ENCODE measurements at places on chromosomes 11 and 22.

DNA sequence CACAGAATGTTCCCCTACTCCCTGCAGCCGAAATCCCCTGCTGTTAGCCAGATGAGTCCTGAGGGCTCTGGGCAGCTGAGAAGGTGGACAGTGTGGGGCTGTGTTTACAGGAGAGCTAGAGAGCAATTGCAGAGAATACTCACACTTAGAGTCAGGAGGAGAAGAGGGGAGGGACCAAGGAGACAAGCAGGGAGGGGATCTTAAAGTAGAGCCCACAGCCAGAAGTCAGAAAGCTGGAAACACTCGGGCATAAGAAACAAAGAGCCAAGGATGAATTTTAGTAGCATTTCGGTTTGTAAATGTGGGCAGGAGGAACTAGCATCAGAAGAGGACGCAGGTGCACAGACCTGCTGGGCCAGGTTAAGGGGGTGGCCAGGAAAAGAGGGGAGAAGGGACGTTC is 1435.9 kb downstream of the BRD1 start:
- no peak for DNase-seq

DNA sequence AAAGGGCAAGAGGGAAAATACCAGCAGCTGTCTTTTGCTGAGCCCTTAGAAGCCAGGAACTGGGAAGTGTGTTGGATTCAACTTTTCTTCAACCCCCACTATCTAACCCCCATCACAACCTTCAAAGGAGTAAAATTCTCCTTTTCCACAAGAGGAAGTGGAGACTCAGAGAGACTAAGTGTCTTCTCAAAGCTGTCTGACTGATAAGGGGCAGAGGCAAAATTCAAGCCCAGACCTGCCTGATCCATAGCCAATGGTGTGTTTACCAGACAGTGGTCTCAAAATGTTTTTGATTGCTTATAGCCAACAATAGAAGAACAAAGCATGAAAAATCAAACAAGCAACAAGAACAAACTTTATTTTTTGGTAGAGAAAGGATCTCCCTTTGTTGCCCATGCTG is 707.0 kb downstream of the NTM start:
- DNase-seq, result no peak

DNA sequence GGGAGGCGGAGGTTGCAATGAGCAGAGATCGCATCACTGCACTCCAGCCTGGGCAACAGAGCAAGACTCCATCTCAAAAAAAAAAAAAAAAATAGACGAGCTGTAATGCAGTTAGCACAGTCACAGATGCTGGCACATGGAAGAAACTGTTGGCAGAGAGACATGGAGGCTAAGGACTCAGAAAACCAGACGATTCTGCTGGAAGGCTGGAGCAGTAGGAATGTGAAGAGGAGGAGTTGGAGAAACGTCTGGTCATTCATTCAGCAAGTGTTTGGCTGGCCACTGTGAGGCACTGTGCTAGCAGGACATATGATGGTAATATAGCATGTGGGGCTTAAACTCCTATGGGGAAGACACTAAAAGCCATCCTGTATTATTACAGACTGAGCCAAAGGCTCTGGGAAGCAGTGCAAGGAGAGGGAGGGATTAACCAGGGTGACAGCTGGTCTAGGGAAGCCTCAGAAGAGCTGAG is 5.0 kb downstream of the UQCR10 start:
- DNase-seq, result no peak

DNA sequence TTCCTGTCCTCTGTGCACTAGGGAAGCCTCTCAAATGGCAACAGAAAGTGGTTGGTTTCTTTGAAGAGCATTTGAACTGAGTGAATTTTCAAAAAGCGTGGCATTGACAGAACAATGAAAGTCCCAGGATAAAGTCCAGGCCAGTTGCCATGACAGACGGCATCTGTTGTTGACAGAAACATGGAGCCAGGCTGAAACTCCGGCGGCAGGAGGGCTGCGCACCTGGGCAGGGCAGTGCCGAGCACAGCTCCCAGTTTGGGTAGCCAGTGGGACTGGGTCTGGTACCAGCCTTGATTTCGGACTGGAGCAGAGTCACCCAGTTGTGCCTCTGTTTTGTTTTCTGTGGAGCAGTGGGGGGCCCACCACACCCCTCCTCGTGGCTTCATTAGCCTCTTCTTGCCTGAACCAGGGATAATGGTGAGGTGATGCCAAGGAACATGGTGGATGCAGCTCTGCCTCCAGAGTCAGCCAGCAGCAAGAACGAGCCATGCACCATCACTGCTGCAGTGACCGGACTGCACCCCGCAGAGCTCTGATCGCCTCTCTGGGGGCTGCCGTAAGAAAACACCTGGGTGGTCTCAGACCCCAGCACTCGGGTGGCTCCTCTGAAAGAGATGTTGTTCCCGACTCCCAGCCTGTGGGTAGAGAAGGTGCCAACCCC is 9.8 kb upstream of the SEPTIN5 start:
- no peak for DNase-seq

DNA sequence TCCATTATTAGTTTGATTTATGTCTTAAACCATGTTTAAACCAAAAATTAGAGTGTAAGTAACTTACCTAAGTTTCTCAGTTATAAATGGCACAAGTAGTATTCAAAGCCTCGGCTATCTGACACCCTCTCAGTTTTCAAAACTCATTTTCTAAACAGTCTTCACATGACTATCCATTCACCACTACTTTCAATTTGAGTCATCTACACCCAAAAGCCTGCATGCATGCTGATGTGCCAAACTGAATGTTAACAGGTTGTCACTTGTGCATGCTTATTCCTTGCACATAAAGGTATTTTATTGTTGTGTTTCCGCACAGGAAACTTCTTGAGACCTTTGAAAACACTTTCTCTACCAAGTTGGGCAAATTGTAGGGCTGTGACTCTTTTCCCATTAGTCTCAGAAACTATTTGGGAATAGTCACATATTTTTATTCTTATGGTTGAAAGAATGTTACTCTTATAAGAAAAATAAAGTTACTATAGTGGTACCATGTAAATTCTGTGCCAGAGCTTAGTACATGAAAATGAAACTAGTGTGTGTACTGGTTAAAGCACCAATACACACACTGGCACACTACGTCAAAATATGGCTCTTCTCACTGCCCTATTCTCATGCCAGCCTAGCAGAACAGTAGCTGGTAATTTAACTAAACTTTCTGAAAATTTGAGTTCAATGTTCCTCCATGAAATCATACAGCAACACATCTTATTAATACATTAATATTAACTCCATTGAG is 2.2 kb upstream of the OR51E2 start:
- DNase-seq, result no peak

GRCh38 chr11:130622141-130622542 is 173.7 kb downstream of the ADAMTS15 start:
- no peak for DNase-seq

DNA sequence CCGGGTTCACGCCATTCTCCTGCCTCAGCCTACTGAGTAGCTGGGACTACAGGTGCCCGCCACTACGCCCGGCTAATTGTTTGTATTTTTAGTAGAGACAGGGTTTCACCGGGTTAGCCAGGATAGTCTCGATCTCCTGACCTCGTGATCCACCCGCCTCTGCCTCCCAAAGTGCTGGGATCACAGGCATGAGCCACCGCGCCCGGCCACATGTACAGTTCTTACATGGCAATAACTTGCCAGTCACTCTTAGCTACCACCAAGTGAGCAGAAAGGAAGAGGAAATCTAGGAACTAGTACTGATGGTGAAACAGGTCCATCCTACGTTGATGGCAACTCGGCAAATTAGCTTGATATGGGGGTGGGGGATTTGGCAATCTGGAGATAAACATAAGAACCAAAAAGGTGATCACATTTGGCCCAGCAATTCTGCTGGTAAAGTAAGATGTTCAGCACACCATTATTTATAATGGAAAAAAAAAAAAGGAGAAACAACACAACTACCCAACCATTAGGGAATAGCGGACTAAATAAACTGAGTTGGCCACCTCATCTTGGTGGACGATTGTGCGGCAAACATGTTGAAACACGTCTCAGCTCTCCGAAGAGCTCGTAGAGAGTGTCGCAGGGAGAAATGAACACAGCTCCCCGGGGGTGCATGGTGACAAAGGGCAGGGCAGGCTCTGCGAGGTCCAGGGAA is 5.3 kb downstream of the NLRP6 start:
- DNase-seq, result no peak

DNA sequence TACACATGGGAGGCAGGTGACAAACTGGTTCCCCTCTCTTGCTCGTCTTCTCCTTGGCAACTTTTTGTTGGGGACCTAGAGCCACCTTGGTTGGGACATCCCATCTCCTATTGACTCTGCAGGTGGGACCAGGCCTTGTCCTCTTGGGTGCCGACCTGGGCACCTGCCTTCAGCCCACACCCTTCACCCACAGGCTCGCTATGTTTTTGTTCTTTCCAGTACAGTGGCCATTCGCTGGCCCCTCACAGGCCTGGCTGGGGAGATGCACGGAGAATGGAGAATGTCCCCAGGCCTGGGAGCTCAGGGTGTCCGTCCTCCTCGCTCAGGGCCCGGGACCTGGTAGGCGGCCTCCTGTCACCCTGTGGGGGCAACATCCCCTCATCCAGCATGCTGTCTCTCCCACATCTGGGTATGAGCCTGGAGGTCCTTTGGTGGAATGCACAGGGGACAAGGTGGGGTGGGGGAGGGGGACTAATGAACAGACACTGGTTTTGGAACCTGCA is 14.9 kb upstream of the OMP start:
- no peak for DNase-seq

DNA sequence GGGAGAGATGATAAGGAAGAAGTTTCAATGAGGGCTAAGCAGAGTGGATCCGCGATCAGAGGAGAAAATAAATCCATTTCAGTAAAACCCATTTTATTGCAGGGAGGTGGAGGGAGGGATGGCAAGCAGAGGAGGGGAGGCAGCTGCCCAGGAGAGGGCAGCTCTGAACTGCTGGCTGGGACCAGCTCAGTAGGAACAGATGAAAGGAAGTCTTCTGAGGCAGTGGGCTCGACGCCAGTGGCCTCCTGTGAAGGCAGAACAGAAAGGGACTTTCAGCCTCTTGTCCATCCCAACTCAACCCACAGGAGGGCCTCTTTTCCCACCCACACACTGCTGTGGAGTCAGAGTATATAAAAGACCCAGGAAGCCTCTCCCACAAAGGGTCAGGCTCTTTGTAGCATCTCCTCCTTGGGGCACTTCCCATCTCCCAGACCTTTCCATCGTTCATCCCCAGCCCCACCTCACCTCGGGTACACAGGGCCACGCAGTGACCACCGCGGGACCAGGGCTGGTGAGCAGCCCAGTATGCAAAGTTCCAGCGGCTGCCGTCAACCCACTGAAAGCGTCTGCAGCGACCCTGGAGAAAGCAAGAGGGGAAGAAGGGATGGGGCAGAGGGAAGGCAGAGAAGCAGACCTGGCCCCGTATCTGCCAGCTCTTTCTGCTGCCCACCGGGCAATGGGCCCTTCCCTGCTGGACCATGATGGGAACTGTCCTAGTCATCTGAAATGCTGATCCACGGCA is 3.0 kb downstream of the PRG2 start:
- no peak for DNase-seq

DNA sequence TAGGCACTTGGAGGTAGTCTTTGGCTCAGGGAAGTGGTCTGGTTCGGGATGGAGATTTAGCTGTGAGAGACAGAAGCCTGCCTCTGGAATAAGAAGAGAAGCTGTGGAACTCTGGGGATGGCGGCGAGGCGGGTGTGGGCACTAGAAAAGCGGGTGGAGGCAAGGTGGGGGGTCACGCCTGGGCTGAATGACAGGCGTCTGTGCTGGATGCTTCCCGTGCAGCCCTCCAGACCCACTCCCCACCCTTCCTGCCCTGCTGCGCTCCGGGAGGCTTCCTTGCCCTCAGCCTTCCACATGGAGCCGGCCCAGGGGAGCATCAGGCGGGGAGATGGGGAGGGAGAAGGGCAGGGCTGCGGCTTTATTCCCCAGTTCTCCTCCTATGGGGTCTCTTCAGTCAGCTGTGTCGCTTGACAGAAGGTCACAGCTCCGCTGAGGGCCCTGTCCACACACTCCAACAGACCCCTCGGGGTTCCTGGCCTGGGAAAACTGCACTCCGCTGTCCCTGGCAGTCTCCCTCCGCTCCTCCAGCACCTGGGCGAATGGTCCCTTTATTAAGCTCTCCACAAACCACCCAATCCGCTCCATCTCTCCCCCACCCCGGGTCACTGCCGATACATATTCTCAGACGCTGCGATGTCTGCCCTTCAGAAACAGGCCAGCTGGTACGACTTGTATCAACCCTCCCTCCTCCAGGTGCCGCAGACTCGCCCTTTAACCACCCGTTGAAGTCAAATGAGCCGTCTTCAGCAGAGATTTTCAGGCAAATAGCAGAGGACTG is 6.2 kb downstream of the DNAJB13 start:
- no peak for DNase-seq

DNA sequence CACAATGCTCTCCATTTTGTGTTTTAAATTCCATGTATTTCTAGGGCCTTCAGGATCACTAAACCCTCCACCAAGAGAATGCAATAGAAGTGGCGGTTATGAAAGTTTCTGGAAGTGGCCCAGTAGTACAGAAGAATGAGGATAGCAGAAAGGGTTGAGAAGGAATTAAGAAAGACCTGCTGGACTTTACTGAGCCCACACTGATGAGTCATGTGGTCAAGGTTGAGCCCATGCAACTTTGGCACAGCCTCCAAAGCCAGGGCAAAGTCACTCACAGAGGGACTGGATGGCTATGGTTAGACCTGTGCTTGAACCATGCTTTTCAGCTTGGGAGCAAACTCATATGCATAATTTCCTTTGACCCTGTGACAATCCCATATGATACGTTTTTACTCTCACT is 102.9 kb upstream of the PLET1 start:
- DNase-seq, result no peak

DNA sequence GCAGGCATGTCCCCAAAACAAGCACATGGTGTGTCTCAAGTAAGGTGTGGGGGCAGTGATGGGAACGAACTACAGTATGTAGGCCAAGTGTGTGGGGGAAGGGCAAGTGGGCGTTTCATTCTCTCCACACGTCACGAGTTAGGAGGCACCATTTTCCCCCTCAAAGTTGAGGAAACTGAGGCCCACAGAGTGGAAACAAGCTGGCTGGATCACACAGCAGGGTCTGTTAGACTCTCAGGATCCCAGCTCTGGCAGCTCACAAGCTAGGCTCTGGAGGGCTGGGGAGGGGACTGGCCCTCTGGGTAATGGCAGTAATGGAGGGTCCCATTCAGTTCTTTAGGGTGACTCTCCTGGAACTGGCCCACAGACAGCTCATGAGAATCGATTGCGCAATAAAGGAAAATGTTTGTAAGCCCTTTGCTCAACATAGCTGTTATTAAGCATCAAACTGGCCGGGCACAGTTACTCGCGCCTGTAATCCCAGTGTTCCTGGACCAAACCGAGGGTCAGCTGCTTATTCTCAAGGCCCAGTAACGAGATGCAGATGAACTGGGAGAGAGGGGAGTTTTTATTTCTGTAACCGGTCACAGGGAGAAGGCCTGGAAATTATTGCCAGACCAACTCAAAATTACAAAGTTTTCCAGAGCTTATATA is 24.1 kb upstream of the TUB start:
- no peak for DNase-seq
